ENCODE measurements at places on chromosomes 12 and 14.

GRCh38 chr14:105141486-105142281 is 26.9 kb downstream of the JAG2 start:
- no peak for DNase-seq

DNA sequence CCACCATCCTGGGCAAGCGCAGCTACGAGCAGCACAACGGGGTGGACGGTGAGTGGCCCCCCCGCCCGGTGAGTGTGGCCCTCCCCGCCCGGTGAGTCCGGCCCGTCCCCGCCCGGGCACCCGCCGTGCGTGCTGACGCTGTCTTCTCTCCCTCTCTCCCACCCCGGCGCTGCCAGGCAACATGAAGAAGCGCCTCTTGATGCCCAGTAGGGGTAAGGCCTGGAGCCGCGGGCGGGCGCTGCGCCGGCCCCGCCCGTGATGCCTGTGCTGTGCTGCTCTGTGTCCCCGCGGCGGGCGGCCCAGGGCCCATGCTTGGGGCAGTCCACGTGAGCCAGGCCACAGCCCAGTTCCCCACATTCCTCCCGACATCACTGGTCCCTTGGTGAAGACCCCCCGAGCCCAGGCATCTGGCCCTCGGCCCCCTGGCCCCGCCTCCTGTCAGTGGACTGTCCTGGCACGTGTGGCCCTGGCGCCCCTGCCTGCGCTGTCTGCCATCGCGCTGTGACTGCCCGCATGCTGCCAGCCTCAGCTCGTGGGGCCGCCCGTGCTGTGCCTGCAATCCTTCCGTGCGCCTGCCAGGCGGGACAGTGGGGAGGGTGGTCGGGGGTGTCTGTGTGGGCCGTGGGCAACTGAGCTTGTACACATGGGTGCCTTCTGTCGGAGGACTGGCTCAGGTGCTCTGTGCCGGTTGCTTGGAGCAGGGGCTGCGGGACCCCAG is 7.9 kb upstream of the CRIP2 start:
- DNase-seq, result no peak

GRCh38 chr12:69555461-69555860 is 29.8 kb upstream of the CCT2 start:
- peak; percentile 33 for DNase-seq

- DNase-seq, result no peak
Observed at GRCh38 chr14:75627406-75627805, 33.3 kb downstream of the ERG28 start.

DNA sequence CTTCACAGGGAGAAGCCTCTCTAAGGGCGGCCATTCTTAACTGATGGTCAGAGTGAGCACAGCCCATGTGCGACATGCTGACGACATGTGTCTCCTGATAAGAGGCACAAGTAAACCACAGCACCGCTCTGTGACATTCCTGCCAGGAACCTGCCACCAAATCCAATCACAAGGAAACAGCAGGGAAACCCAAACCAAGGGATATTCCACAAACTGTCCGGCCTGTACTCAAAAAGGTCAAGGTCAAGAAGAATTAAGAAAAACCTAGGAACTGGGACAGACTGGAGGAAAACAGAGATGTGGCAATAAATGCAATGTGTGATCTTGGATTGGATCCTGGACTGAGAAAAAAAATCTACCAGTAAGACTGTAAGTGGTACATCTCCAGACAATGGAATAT is 91.9 kb downstream of the SYNE3 start:
- peak; percentile 68 for DNase-seq

GRCh38 chr14:102226356-102227125 is 78.4 kb downstream of the MOK start:
- DNase-seq, result no peak

DNA sequence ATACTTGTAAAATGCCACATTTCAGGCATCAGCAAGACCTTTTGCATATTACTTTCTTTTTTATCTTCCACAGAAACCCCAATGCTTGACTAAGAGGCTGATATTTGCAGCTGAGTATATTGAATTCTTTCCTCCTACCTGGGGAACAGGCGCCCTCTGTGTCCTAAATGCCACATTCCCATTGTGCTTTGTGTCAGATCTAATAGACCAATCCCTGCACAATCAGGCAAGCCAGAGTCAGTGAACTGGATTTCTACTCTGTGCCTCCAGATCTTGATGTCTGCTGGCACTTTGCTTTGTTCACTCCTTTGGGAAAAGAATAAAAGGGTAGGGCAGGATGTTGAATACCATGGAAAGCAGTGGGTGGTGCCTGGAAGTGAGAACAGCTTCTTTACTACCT is 22.4 kb upstream of the TAS2R42 start:
- no peak for DNase-seq
